NCI-H526 treated with DMSO at 0.1 percent for 48 hours (cell line): ENCODE measurements at places on chromosomes 1 and 21.

GRCh38 chr1:157682710-157683437 is 17.7 kb downstream of the FCRL3 start:
- DNase-seq = no peak

DNA sequence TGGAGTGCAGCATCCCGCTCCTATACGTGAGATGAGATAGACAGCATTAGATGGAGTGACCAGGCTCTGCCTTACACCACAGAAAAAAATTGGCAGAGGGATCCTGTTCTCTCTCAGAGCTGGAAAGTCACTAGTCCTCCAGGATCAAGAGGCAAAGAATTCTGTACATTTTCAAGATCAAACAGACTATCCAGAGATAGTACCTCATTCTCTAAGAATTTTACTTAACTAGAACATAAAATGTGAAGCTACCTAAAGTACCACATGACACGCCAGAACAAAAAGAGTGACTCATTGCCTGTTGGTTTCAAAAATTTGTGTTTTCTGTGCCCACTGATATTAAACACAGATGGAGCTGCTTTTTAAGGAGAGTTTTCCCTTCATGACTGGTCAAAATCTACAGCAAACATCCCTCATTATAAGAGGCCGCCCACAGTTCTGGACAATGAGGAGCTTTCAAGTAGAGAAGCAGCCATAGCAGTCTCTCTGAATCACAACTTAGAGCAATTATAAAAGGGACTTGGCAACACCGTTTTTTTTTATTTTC is 32.3 kb downstream of the CD160 start:
- DNase-seq = no peak

DNA sequence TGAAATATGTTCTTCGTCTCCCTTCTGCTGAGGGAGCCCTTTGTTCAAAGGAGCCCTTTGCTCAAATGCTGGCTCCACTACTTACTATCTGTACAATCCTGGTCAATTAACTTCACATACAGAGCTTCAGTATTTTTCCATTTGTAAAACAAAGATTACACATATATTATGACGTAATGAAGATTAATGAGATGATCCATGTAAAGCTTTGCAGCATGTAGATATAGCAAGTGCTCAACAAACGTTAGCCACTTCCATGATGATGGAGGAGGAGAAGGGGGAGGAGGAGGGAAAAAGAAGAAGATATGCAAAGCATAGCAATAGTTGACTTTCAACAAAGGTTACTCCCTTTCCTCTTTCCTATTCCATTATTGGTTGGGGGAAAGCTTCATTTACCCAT is 10.1 kb upstream of the DDAH1 start:
- DNase-seq = no peak

DNA sequence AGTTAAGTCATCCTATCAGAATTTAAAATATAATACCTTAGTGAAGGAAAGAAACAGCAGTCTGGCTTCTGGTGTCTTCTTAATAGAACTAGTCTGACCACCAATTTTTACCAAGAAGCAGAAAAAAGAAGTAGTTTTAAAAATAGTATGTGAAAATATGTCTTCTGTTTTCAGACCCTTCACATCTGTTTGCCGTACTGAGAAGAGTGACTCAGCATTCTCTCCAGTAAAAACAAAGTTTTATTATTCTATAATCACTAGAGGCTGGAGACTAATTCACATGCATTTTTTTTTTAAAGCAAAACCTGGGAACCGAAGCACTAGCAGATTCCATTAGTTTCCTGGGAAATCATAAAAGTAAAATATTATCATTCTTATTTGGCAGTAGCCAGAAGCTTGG is 163.8 kb downstream of the COL24A1 start:
- DNase-seq = no peak

GRCh38 chr1:53545663-53546408 is 86.6 kb downstream of the DMRTB1 start:
- DNase-seq = no peak

GRCh38 chr21:21213297-21213696 is 215.1 kb downstream of the NCAM2 start:
- no peak for DNase-seq

GRCh38 chr1:161089251-161089924 is at the start of gene NECTIN4:
Gene NECTIN4, minus strand, starts transcription at chr1:161089558. Its CDS starts 262 bp downstream, at chr1:161089296.
- peak; percentile 31 for DNase-seq

DNA sequence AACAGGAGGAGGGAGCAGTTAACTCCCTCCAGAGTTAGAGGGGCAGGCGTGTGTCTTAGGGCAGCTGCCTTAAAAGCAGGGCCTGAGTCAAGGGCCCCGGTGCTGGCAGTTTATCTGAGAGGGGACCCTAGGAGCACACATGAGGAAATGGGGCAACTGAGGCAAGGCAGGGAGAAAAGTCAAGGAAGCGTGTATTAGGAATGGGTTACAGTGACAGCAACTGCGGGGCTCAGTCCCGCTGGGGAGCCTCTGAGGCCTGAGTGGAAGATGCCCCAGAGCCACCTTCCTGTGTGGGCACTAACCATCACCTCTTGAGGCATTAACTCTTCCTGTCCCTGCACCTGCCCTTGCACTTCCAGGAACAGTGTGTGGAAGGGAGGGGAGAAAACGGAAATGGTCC is 276.3 kb downstream of the MATN1 start:
- DNase-seq = no peak

DNA sequence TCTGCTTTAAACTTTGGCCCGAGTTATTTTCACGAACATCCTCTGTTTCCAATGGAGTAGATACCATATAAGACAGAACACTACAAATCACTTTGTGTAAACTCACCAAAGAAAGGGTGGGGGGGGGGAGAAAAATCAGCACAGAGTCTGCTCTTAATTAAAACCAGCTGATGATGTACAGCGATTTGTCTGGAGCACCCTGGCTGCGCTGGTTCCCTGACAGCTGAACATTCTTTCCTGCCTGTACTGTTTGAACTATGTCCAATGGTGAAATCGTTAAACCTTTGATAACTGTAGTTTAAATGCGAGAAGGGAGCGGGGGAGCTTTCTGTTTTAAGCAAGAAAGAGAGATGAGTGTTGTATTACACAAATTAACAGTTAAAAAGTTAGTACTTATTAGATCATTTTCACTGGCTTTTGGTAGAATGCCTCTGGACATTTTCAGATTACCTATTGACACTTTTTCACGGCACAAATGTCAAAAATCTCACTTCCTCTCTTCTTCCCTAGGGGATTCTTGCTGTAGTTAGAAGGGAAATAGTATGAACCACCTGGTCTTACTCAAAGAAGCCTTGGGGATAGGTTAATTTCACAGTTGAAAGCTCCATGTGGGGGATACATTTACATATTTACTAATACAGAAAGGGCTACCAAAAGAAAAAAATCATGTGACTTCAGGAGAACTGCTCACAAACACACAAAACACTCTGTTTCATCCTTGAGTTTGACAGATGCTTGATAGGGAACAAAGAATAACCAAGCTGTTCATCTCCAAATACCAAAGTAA is 140.2 kb upstream of the RUNX1 start:
- DNase-seq = no peak

- no peak for DNase-seq
These were observed 38.6 kb upstream of the ADGRL4 start for GRCh38 chr1:79044974-79045650.
